ENCODE measurements at places on chromosomes 1 and 21. TPM values are rescaled to one million over a fixed set of nuclear protein-coding genes. Genes with fewer than 3 reads are reported as not detected.

Gene TCHHL1
- total RNA-seq, result not detected

Gene SPRTN
- total RNA-seq, result 17.4 TPM

Gene HSF2BP
- total RNA-seq, result 0.90 TPM

Gene FOXD2
- total RNA-seq, result under 0.01 TPM

Gene RAP1GAP
- under 0.01 TPM for total RNA-seq

Gene ABCA4
- under 0.01 TPM for total RNA-seq

Gene CD5L
- total RNA-seq, result not detected

Gene TFF1
- total RNA-seq, result not detected

Gene C1orf122
- 2.0 TPM for total RNA-seq

Gene AMPD2
- 61.5 TPM for total RNA-seq

Data from IMR-90 (cell line).